ENCODE measurements at places on chromosomes 12 and 14.

GRCh38 chr14:62778852-62779251 is 266.4 kb downstream of the KCNH5 start:
- DNase-seq, result no peak

DNA sequence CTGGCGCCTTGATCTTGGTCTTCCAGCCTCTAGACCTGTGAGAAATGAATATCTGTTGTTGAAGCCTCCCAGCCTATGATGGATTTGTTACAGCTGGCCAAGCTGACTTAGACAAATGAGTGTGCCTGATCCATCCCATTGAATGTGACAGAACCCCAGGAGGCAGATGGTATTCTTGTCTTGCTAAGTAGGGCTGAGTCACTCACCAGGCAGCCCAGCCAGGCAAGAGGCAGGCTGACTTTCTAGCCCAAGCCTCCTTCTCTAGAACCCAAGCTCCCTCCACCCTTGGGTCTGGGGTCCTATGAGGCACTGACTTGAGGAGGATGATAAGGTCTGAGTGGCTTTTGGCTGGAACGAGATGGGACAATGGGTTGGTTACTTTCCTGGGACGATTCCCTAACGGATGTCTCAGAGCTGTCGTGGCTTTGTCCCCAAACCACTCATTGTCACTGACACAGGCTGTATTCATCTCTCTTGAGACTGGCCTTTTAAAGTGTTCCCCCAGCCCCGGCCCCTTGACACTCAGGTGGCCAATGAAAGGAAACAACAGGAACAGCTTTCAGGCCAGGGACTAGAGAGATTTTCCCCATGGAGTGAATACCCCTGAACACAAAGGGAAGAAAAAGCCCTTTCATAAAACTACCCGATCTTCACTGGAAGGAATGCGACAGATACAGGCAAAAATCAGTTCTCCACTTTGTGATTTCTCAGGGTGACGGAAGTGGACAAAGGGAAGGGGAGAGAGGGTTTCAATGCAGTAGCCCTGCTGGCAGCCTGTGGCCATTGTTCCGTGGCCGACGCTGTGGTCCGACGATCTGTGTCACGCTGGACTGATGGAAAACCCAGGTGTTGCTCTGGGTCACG is 264.2 kb downstream of the AACS start:
- no peak for DNase-seq

DNA sequence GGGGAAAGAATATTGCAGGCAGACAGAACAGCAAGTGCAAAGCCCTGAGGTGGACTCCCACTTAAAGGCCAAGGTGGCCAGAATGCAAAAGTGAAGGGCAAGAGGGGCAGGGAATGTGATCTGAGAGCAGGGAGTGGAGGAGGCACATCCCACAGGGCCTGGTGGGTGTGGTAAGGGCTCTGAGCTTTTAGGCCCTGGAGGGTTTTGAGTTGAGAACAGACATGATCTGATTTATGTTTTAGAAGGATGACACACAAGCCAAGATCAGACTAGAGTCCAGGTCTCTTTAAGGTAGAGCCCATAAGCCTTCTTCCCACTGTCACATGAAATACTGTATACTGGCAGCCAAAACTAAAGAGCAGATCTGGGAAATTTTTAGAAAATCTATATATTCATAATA is 162.5 kb downstream of the SLC38A4 start:
- DNase-seq, result no peak

GRCh38 chr12:24625103-24625502 is 323.8 kb downstream of the BCAT1 start:
- no peak for DNase-seq

- no peak for DNase-seq
Observed at GRCh38 chr12:71749666-71750065, 5.0 kb upstream of the RAB21 start.

DNA sequence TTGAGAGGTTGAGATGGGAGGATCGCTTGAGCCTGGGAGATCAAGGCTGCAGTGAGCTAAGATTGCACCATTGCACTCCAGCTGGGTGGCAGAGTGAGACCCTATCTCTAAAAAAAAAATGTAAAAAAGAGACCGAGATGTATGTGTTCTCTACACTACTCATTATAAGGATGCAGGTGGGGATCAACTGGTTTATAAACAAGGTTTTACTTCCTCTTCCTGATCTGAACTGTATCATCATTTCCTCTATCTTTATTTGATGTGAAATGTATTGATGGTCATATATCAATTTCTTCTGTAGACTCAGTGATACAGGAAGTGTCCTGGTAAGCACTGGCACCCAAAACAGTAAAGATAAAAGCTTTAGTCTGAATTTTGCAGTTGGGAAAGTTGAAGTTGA is 20.1 kb upstream of the USP44 start:
- DNase-seq, result no peak

GRCh38 chr12:21697904-21698630 is 40.4 kb upstream of the LDHB start:
- DNase-seq, result peak; percentile 48

- DNase-seq, result no peak
Observed at GRCh38 chr12:46065412-46066166, 75.2 kb upstream of the SCAF11 start.

DNA sequence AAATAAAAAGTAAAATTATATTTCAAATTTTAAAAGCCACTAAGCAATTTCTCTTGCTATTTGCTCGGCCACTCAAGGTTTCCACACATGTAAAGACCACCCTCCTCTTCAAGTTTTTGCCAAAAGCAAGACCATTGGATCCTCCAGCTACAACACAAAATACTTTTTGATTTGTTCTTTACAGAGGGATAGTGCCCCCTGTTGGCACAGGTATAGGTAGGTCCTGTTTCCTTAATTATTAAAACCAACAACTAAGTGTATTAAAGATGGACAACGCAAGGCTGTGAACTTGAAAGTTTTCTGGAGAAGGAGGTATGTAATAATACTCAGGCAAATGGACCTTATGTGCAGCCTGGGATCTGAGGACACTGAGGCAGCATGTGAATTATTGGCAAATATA is 23.8 kb downstream of the ATP6V1D start:
- DNase-seq, result peak; percentile 4
